Stimulated activated CD8-positive, alpha-beta memory T cell treated with anti-CD3 and anti-CD28 coated beads, Interleukin-15, amount 100 ng/mL, for 24 hours (primary cell): ENCODE measurements at places on chromosomes 4 and X.

DNA sequence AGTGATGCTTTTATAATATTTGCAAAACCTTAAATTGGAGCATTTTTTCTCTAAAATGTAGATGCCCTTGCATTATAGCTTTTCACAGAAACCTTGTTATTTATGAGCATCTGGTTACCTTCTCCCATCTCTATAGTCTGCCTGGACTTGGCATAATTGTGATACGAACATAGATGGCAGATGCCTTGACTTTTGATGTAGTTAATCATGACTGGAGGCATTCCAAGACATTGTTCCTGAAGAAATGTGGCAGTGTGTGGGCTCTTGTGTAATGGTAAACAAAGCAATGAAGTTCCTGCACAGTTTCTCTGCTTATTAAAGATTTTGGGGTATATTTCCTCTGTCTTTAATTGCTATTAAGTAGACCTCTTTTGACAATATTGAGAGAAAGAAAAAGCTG is 500.1 kb downstream of the PCDH19 start:
- no peak for DNase-seq

DNA sequence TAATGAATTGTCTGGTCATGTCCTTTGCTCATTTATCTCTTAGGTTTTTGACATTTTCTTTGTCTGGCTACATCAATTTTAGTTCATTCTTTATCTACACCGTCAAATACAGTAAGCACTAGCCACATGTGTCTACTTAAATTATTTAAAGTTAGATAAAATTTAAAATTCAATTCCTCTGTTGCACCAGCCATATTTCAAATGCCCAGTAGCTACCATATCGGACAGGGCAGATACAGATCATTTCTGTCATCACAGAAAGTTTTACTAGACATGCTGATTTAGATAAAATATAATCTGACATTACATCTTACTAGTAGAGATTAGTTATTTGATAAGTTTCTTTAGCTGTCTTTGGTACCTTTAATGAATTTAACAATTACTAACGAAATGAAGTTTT is 61.1 kb downstream of the WDR19 start:
- no peak for DNase-seq

DNA sequence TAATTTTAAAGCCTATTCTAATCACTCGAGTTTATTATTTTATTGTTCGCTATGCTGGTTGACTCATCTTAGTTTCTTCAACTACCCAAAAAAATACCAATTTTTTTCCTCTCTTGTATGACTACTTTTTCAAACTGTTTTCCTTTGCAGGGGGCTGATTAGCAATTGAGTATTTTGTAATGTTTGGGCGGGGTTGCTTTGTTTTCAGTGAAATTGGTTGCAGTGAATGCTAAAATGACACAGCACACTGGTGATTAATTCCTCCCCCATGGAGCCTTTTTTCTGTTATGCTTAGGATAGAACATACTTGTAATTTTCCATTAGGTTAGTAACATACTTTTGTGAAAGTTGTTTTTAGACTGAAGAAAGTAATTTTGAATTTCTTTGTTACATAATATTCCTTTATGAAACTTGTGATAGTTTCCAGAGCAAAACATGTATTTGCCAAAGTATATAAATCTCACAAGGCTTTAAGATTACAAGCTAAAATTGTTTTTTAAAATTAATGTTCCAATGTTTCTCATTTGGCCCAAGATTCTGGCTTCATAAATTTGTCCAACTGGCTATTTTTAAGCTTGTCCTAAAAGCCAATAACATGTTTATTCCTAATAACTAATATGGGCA is 120.4 kb downstream of the CHIC1 start:
- no peak for DNase-seq

DNA sequence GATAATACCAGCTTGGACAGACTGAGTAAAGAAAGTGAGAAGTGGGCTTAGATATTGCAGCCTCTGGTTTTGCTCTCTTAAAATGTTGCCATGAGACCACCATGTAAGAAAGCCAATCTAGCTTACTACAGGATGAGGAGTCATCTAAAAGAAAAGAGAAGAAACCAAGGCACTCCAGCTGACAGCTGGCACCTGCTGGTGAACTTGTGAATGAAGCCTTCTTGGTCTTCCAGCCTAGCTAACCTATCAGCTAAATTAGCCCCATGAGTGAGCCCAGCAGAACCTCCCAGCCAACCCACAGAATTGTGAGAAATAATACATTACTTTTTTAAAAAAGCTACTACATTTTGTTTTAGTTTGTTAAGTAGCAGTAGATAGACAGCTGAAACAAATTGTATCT is 154.5 kb upstream of the QRFPR start:
- no peak for DNase-seq

- no peak for DNase-seq
Measured at GRCh38 chr4:38190717-38191178, 230.6 kb downstream of the PTTG2 start.

- no peak for DNase-seq
Measured at GRCh38 chr4:118270492-118270891, 82.3 kb downstream of the PRSS12 start.
